LHCN-M2 (cell line): ENCODE measurements at places on chromosomes 1 and 21. TPM values are rescaled to one million over a fixed set of nuclear protein-coding genes. Genes with fewer than 3 reads are reported as not detected.
A peak's percentile ranks its signal among the peaks of the same experiment; 100 is the strongest.

Gene CACNA1S
- total RNA-seq: 0.17 TPM in 1 of 2 replicates, not detected in the other

DNA sequence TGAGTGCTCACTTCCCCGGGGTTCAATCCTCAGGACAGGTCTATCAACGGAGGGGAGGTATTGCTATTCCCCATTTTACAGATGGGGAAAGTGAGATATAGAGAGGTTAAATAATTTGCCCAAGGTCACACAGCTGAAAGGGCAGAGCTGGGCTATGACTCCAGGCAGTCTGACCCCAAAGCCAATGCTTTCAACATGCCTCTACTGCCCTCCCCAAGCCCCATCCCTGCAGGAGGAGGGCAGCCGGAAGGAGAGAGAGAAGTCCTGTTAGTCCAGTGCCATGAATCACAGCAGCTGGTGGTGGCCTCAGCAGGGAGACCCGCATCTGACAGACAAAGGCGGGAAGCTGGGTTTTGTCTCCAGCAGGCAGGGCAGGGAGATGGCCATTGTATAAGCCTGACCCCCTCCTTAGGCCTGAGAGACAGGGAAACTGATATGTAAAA is 20.0 kb upstream of the CLIC4 start:
- DNase-seq: peak; percentile 85

- no peak for DNase-seq
These were observed 5.1 kb upstream of the TMCO4 start for GRCh38 chr1:19804831-19805251.

Gene QSOX1
- 168 and 254 TPM in 2 replicates for total RNA-seq

DNA sequence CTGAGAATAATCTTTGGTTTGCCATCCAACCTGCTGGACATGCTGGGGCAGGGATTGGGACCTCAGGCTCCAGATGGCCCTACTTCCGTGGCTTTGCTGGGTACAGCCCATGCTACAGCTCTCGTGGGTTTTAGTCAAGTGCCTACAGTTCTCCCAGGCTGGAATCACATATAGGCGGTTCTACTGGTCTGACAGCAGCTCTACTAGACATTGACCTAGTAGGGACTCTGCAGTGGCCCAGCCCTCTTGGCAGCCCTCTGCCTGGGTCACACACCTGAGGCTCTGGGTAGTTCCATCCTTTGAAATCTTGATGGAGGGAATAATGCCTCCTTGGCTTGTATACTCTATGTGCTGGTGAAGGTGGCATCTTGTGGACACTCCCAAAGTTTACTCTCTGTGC is 72.2 kb downstream of the PGM1 start:
- DNase-seq: no peak
